ENCODE measurements at places on chromosomes 1 and 21. TPM values are rescaled to one million over a fixed set of nuclear protein-coding genes. Genes with fewer than 3 reads are reported as not detected.
A peak's percentile ranks its signal among the peaks of the same experiment; 100 is the strongest.

The SPRR4 gene
- total RNA-seq, result not detected

The ATP1A2 gene
- not detected for total RNA-seq

The ANGPTL3 gene
- total RNA-seq, result not detected

The CCDC30 gene
- 2.3 TPM for total RNA-seq

The RIPPLY3 gene
- total RNA-seq, result not detected

The MRAP gene
- total RNA-seq, result not detected

The PPM1J gene
- 0.59 TPM for total RNA-seq

The PLA2G2D gene
- total RNA-seq, result not detected

The AMPD1 gene
- total RNA-seq, result not detected

The EFCAB7 gene
- total RNA-seq, result 6.6 TPM

DNA sequence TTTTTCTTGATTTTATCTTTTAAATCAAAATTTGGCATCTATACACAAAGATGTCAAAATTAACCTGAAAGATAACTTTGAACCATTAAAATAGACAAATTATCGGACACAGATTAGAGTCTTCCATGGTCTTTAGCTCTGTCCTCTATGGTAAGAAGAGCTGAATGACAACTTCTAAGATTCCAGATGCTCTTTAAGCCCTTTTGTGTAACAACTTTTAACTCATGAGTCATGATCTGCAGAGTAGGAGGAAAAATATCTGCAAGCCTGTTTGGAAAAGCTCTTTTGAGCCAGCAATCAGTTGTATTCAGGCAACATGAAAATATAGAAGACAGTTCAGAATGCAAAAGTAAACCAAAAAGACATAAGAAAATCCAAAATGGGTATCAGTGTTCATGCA is 37.8 kb downstream of the TTC13 start:
- no peak for DNase-seq

DNA sequence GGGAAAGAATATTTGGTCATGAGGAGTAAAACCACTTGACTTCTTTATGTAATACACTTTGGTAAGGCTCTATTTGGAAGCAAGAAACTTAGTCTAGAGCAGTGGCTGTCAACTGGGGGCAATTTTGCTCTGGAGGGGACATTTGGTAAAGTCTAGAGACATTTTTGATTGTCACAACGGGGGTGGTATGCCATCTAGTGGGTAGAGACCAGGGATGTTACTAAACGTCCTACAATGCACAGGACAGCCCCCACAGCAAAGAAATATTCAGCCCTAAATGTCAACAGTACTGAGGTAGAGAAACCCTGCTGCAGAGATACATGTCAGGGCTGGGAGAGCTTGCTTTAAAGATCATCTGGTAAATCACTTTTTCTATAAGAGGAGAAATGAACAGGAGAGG is 13.5 kb downstream of the FUCA1 start:
- no peak for DNase-seq

DNA sequence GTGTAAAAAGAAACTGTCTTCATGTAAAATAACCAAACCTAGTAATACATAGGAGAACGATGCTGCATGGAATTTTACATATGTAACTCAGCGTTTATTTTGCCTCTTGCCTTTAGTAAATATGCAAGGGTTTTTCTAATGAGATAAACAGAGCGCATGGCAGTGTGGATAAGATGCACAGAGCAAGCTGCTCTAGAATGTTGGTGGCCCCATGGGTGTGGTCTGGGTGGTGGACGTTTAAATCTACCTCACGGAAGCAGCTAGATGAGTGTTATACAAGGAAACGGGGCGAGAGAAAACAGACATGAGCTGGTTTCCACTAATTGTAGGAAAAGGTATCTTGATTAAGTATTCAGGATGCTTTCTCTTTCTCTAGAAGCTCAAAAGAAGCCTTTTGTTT is 205.9 kb downstream of the DSCAM start:
- no peak for DNase-seq

GRCh38 chr1:32709476-32709875 is 6.9 kb upstream of the SYNC start:
- no peak for DNase-seq

DNA sequence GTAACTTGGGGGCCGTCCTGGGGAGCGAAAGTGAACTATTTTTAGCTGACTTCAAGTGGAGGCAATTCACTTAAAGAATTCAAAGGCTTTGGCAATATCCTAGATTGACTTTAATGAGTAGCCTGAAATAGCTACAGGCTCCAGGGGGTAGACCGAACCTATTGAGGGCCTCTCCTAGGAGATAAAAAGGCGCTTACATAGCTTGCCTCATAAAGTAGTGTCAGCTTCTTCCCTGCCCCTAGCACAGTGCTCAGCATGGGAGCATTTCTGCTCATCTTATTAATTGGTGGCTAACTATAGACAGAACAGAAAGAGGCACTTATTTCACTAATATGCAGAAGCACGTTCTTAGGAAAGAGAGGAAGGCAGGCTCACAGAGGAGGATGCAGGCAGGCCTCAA is 12.3 kb upstream of the CTNNBIP1 start:
- no peak for DNase-seq

GRCh38 chr1:197915862-197916499 is 1.2 kb upstream of the LHX9 start:
- no peak for DNase-seq

DNA sequence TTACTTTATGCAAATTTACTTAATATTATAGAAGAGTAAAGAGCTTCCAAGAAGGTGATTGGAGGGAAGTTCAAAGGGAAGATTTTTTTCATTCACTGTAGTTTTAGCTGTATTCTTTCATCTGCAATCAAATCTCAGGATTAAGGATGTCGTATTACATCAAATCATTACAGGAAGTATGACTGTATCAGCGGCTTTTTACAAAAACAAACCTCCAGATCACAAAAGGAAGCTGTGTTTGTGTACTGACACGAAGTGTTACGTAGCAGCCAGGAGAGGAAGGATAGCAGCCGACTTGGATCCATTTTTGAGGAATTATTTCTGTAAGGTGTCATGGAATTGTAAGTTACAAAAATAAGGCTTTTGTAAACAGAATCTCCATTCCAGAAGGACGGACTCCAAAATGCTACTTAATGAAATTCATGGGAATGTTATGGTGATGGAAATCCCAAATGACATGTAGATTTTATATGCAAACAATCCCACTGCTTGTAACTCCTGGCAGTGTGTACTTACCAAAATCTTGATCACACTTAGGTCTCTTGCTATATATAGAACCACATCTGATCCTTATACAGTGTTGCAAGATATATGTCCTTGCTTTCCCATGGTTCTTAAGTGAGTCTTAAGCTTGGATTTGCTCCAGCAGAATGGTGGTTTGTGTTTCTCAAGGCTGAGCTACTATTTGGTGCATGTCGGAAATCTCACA is 49.8 kb downstream of the KCNJ15 start:
- no peak for DNase-seq

- peak; percentile 79 for DNase-seq
These were observed 4.6 kb downstream of the ID3 start for GRCh38 chr1:23554481-23555269.

GRCh38 chr21:43211760-43212115 is 42.9 kb downstream of the CRYAA start:
- DNase-seq, result no peak

DNA sequence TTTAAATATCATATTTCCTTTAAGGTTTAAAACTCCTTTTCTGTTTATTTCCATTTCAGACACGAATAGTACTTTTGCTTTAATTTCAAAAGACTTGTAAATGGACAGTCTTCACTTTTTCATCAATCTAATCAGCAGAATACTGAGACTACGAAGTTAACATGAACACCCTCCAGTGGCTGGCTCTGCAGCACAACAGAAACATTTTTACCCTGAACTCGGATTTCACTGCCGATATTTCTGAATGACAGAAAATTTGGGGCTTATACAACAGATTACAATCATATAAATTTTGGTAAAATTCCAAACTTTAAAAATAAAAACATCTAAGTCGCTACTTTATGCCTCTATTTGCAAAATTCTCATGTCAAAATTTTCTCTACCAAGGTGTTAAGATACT is 86.2 kb downstream of the AKT3 start:
- no peak for DNase-seq

DNA sequence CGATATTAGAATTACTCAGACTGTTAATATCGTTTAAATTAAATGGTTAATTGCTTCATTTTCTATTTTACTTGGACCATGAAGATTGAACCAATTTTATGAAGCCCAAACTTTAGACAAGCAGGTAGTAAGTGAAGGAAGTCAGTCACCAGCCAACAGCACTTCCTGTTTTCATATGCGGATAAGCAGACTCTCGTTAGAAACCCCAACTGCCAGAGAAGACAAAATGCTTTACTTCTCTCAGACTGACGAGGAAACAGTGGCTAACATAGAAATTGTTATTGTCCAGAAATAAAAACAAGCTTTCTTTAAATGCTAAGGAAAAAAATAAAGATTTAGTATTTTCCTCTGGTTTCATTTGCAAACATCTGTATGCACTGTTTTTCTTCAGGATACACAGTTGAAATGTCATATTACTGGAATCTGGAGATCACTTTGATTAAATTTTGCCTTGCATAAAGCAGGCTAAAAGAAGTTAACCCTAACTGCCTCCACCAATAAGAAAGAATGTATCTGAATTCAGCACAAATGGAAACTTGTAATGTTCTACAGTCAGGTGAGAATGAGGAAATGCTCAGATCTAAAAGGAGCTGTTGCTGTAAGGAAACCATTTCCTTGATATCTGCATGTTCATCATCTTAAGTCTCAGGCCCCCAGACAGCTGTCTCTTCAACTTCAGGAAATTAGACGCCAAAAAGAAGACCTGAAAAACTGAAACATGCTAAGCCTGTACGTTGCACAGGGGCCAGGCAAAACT is 129.8 kb upstream of the SAMSN1 start:
- no peak for DNase-seq

DNA sequence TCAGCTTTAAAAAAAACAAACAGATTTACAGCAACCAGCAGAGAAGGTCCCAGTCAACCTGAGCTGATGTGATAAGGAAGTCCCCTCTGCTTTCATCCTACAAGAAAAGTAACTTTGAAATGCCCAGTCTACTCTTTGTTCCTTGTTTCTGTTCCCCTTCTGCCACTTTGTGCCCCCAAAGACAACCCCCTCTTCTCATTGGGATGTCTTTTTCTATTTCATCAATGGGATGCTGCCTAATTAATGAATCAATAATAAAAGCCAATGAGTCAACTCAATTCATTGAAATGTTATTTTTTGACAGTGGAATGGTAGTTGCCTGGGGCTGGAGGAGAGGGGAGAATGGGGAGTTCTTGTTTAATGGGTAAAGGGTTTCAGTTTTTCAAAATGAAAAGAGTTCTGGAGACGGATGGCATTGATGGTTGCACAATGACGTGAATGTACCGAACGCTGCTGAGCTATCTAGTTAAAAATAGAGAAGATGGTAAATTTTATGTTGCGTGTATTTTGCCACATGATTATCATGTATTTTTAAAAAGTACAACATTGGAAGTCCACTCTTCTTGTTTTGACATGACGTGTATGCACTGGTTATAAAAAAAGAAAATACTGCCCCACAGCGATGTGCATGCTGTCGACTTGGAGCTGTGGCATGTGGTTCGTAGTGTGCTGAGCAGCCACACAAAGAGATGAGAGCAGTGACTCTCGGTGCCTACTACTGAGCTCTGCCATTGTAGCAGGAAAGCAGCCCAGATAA is 22.4 kb upstream of the PADI2 start:
- no peak for DNase-seq

DNA sequence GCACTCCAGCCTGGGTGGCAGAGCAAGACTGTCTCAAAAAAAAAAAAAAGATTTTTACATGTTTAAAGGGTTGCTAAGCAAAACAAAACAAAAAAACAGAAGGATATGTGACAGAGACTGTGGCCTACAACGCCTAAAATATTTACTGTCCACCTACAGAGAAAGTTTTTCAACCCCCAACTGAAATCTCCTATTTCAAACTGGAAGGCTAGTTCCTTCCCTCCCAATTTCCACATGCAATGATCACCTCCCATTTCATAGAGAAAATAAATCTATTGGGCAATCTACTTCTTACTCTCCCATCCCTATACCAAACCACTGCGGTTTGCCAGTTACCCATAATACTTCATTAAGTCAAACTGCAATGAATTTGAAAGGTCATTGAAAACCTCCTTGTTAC is 74.2 kb downstream of the ST3GAL3 start:
- no peak for DNase-seq

GRCh38 chr1:30372792-30373433 is 350.5 kb downstream of the MATN1 start:
- no peak for DNase-seq

DNA sequence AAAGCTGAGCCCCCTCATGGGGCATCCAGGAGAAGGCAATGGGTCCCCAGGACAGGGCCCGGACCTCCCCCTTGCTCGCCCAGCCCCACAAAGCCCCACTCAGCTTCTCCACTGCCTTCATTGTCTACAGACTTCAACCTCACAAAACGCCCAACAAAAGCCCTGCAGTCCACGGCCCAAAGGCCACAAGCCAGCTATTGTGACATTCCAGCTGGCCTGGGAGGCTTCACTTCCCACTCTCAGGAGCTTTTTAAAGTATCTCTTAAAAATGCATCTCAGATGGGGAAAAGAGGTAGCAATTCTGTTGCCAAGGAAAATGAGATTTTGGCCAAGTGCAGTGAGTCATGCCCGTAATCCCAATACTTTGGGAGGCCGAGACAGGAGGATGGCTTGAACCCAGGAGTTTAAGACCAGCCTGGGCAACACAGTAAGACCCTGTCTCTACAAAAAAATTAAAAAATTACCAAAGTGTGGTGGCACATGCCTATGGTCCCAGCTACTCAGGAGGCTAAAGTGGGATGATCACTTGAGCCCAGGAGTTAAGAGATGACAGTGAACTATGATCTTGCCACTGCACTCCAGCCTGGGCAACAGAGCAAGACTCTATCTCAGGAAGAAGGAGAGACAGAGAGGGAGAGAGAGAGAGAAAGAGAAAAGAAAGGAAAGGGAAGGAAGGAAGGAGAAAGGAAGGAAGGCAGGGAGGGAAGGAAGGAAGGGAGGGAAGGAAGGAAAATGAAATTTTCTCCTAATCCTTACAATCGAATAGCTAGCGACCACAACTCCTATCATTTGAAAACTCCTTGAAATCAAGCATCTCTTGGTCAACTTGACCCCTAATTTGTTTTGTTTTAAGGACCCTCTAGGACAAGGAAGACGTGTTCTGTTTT is 31.4 kb upstream of the TARDBP start:
- DNase-seq, result no peak

- no peak for DNase-seq
These were observed 10.4 kb downstream of the SDCCAG8 start for GRCh38 chr1:243266231-243266630.

DNA sequence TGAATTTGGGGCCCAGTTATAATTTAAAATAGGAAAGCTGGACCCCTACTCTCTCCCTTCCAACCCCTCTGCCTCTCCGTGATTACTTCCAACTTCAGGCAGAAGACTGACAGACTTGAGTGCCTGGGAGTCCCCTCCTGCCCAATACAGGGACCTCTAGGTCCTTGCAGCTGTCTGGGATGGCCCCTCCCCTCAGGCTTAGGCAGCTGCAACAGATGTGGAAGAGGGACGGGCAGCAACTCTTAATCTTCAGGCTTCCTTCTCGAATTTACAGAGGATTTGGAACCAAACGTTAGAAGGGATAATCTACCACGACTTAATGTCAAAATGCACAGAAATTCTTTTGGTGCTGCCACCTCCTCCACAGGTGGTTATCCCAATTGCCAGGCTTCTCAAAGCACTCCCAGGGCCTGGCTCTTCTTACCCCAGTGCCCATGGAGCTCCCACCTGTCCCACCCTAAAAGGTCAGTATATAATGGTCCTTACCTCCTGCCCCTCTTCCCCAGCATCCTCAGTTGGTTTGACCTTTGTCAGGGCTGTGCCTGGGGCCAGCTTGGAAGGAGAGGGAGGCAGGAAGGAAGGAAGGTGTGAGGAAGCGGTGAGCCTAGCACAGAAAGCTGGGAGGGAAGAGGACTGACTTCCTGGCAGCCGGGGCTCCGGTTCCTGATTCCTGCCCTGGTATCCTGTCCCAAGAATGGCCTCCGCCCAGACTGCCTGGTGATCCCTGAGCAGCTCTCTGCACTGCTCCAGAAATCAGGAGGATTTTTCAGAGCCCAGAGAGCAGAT is 2.8 kb downstream of the PEA15 start:
- no peak for DNase-seq

Measured in activated T-helper 2 cell treated with anti-CD3 and anti-CD28 coated beads, Interferon-gamma antibody, Interleukin-2, Interleukin-4, amounts not matched to agents 10 μg/mL and 5 μg/mL and 100 μg/mL, durations not matched to agents 14 hours and 24 hours and 36 hours (primary cell).